Activated T-cell treated with anti-CD3 and anti-CD28 coated beads, Interleukin-2, amount 50 U/mL, for 24 hours (primary cell): ENCODE measurements at places on chromosomes 4 and X.
A peak's percentile ranks its signal among the peaks of the same experiment; 100 is the strongest.

- no peak overlapping the region for H3K4me3 ChIP-seq
- DNase-seq, result no peak
- H3K36me3 ChIP-seq, result no peaks in the 10 kb centered on the region
- no peak overlapping the region for H3K27ac ChIP-seq
Observed at GRCh38 chr4:141801558-141801957, 165.2 kb downstream of the IL15 start.

- no peaks in the 10 kb centered on the region for H3K36me3 ChIP-seq
- no peak overlapping the region for H3K27ac ChIP-seq
Observed at GRCh38 chr4:117481742-117482141, 396.4 kb upstream of the TRAM1L1 start.

DNA sequence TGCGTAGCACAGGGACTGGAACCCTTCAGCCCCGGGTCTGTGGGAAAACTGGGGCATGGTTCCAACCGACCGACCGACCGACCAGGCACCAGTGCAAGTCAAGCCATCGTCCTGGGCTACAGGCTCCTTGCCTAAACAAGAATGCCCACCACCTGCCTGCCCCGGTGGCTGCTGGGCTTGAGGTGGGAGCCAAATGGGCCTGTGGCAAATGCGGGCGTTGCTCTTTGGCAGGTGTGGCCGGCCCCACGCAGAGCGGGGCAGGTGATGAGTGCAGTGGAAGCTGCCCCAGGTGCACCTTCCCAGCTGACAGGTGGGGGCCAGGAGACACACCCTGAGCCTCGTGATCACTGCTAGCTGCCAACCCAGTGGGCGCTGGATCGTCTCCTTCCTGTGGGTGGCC, 77.9 kb downstream of the MTMR1 start:
- peaks cover 8% of the 10 kb centered on the region for H3K27me3 ChIP-seq
- no peak for DNase-seq
- no peak overlapping the region for H3K4me3 ChIP-seq
- peaks cover 8% of the 10 kb centered on the region for H3K36me3 ChIP-seq
- no peak overlapping the region for H3K27ac ChIP-seq

- H3K4me1 ChIP-seq, result no peaks in the 10 kb centered on the region
- DNase-seq, result no peak
- H3K27me3 ChIP-seq, result peaks cover 9% of the 10 kb centered on the region
- no peaks in the 10 kb centered on the region for H3K36me3 ChIP-seq
Observed at GRCh38 chrX:34612036-34612435, 45.0 kb downstream of the TMEM47 start.

DNA sequence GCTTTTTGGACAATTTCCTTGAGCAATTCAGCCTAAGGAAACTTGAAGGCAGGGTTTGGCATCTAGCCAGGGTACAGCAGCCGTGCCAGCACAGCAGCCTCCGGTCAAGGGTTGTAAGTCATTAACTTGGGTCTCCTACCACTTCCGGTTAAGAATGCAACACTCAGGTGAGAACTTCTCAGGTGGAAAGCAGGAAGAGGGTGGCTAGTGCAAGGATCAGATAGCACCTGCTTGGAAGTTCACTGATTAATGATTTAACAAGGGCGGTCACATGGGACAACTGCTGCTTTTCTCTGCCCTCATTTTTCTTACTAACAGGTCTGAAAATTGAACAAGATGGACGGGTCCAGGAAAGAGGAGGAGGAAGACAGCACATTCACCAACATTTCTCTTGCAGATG, 30.1 kb upstream of the SCOC start:
- no peaks in the 10 kb centered on the region for H3K36me3 ChIP-seq
- H3K4me1 ChIP-seq, result peaks cover 5% of the 10 kb centered on the region
- peaks cover 44% of the 10 kb centered on the region for H3K27me3 ChIP-seq
- no peak for DNase-seq
- H3K4me3 ChIP-seq, result no peak overlapping the region

- peaks cover 82% of the 10 kb centered on the region for H3K27me3 ChIP-seq
- no peak for DNase-seq
- peaks cover 24% of the 10 kb centered on the region for H3K4me1 ChIP-seq
- H3K4me3 ChIP-seq, result no peak overlapping the region
- no peak overlapping the region for H3K27ac ChIP-seq
Observed at GRCh38 chrX:25016361-25016671, 551 bp upstream of the ARX start.

DNA sequence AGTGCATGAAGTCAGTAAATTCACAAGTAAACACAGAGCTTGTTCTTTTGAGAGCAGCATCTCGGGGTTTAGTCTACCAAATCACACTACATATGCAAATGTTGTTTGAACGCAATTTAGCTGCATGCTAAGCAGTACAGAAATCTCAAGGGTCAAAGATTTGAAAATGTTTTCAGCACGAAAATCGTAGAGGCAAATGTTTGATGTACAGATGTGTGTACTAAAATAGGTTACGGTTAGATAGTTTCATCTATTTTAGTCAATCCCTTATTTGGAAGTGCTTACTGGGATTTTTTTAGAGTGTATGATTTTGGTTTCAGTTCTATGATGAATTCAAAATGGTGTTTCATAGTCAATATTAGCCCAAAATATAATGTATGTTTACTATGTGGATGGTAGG, 1928.2 kb upstream of the TENM3 start:
- no peaks in the 10 kb centered on the region for H3K4me1 ChIP-seq
- H3K4me3 ChIP-seq, result no peak overlapping the region
- DNase-seq, result no peak
- H3K36me3 ChIP-seq, result no peaks in the 10 kb centered on the region

- no peak for DNase-seq
- no peaks in the 10 kb centered on the region for H3K4me1 ChIP-seq
- H3K27ac ChIP-seq, result no peak overlapping the region
Observed at GRCh38 chr4:134762053-134762452, 560.5 kb upstream of the PABPC4L start.

DNA sequence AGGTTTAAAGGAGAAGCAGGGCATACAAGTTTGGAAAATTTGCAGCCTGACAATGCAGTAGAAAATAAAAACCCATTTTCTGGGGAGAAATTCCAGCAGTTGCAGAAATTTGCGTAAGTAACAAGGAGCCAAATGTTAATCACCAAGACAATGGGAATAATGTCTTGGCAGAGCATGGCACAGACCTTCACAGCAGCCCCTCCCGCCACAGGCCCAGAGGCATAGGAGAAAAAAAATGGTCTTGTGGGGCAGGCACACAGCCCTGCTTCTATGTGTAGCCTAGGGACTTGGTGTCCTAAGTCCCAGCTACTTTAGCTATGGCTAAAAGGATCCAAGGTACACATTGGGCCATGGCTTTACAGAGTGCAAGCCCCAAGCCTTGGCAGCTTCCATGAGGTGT, 65.7 kb downstream of the SPOCK3 start:
- no peaks in the 10 kb centered on the region for H3K4me1 ChIP-seq
- no peaks in the 10 kb centered on the region for H3K27me3 ChIP-seq
- DNase-seq, result no peak
- no peak overlapping the region for H3K4me3 ChIP-seq
- H3K27ac ChIP-seq, result no peak overlapping the region

- no peaks in the 10 kb centered on the region for H3K27me3 ChIP-seq
- no peak overlapping the region for H3K4me3 ChIP-seq
- no peaks in the 10 kb centered on the region for H3K36me3 ChIP-seq
Observed at GRCh38 chrX:24099394-24099793, 44.6 kb downstream of the EIF2S3 start.

DNA sequence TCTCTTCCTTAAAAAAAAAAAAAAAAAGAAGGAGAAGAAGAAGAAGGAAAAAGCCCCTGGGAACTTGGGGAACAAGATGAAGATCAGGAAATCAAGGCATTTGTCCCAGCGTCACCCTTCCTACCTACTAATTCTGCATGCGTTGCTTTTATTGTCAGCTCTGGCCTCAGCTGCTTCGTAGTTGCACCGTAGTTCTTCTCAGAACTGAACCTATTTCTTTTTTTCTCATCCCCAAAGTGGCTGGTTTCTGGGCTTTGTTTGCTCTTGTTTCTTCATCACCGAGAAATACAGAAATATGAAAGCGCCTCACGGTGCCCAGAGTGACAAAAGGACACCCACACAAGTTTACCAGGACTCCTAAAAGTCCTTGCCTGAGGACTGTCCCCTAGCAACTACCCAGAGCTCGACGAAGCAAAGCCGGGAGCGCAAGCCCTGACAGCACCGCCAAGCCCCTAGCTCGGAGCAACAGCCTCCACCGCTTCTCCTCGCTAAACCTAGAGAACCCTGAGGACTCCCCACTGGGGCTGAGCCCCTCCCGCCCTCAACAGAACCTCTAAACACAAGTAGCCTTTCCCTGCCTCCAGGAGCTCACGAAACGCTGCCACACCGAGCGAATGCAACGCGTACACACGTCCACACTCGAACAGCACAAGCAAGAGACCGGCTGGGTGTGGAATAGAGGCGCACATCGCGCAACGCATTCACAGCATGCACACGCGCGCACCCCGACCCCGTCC, 710 bp downstream of the PRKG2 start:
- H3K4me1 ChIP-seq, result peaks cover 13% of the 10 kb centered on the region
- H3K4me3 ChIP-seq, result peak overlapping the region; percentile 58
- no peak overlapping the region for H3K27ac ChIP-seq
- peaks cover 58% of the 10 kb centered on the region for H3K27me3 ChIP-seq
- H3K36me3 ChIP-seq, result no peaks in the 10 kb centered on the region

- no peaks in the 10 kb centered on the region for H3K27me3 ChIP-seq
- no peak for DNase-seq
- H3K4me3 ChIP-seq, result no peak overlapping the region
- no peaks in the 10 kb centered on the region for H3K36me3 ChIP-seq
Observed at GRCh38 chr4:179125870-179126269, 1683.6 kb upstream of the AGA start.

DNA sequence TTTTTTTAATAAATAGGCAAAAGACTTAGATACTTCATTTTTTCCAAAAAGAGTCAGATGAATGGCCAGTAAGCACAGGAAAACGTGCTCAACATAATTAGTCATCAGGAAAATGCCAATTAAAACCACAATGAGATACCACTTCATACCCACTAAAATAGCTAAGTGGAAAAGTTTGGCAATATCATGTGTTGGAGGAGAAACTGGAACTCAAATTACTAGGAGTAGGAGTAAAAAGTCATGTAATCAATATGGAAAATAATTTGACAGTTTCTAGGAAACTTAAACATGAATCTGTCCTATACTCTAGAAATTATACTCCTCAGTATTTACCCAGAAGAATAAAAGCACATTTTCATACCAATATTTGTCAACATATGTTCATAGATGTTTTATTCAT, 449.8 kb downstream of the INPP4B start:
- peak overlapping the region; percentile 66 for H3K4me3 ChIP-seq
- H3K36me3 ChIP-seq, result peaks cover 95% of the 10 kb centered on the region
- H3K4me1 ChIP-seq, result peaks cover 90% of the 10 kb centered on the region
- no peaks in the 10 kb centered on the region for H3K27me3 ChIP-seq
- DNase-seq, result no peak
- H3K27ac ChIP-seq, result peak overlapping the region; percentile 98

GRCh38 chr4:184477201-184477999, 3.0 kb upstream of the IRF2 start:
- DNase-seq, result no peak
- H3K4me1 ChIP-seq, result peaks cover 55% of the 10 kb centered on the region
- H3K27me3 ChIP-seq, result no peaks in the 10 kb centered on the region
- peak overlapping the region; percentile 99 for H3K4me3 ChIP-seq

GRCh38 chr4:25786497-25787065, 76.2 kb downstream of the SEL1L3 start:
- no peak for DNase-seq
- no peak overlapping the region for H3K4me3 ChIP-seq
- no peaks in the 10 kb centered on the region for H3K27me3 ChIP-seq
- no peak overlapping the region for H3K27ac ChIP-seq
- H3K4me1 ChIP-seq, result peaks cover 10% of the 10 kb centered on the region

DNA sequence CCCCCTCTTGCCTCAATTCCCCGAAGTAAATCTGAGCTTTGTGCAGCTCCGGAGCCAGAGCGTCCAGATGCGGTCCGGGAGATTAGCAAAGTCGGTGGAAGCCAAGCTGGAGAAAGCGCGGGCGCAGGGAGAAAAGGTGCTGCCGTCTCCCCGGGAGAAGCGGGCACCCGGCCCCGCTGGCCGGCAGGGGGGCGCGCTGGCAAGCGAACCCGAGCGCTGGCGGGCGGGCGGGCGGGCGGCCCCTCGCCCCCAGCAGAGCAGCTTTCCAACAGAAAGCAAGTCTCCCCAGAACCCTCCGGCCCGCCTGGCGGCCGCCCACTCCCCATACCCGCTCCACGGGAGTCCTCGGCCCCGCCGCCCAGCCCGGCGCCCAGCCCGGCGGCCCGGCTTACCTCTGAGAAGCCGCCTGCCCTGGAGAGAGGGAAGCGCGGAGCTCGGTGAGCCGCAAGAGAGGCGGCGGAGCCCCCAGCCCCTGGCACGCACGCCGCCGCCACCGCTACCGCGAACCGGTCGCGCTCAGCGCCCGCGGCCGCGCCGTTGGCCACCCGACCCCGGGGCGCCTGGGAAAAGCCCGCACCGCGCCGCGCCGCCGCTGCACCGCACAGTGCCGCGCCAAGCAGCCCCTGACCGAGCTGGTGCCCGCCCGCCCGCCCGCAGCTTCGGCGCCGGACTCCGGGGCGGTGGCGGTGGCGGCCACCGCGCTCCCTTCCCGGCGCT, 529 bp upstream of the CITED1 start:
- H3K4me1 ChIP-seq, result peaks cover 38% of the 10 kb centered on the region
- peak; percentile 36 for DNase-seq
- H3K27me3 ChIP-seq, result peaks cover 87% of the 10 kb centered on the region
- peak overlapping the region; percentile 68 for H3K4me3 ChIP-seq
- H3K27ac ChIP-seq, result no peak overlapping the region
